ENCODE measurements at places on chromosomes 11 and 22.
A peak's percentile ranks its signal among the peaks of the same experiment; 100 is the strongest.

DNA sequence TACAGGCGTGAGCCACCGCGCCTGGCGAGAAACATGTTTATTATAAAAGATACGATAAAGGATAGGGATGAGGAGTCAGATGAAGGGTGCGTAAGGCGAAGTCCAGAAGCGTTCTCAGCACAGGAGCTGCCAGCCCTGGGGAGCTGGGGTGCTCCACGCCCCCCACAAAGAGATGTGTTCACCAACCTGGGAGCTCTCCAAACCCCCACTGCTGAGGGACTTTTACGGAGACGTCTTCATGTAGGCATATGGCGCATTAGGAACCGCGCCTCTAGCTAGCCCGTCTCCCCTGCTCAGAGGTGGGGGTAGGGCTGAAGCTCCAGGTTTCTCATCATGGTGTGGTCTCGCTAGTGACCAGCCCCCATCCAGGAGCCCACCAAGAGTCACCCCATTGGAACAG is 8.4 kb upstream of the ZBED4 start:
- no peak for DNase-seq

GRCh38 chr11:61532134-61533038 is 23.8 kb downstream of the LRRC10B start:
- peak; percentile 37 for DNase-seq

DNA sequence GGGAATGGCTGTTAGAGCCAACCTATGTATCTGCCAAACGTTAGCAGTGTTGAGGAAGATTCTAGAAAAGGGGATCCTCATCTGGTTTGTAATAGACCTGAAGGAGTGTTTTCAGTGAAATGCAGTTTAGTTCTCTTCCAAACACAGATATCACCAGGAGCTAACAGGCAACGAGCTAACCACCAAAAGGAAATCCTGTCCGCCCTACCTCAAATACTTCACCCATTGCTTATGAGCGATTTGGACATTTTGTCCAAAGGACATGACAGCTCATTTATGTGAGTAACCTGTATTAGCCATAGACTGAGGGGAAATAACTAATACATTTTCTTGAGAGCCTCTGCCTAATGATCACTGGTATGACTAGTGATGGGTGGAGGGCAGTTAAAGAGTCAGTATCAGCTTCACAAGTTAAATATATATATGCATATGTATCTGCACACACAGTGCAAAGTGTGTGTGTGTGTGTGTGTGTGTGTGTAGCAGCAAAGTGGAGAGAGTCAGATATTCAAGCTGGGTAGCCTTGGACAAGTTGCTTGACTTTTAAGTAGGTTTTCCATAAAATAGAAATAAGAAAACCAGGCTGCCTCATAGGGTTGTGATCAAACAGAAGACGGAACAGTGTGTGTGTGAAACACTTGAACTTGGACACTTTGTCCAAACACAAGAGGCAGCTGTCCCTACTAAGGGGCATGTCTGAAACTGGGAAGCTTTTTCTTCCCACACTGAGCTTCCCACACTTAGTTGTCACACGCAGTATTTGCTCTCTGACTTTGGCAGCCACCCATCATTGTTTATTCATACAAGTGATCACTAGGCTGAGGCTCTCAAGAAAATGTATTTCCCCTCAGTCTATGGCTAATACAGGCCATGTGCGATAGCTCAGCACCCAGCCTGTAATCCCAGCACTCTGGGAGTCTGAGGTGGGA is 940 bp upstream of the C11orf91 start:
- no peak for DNase-seq

DNA sequence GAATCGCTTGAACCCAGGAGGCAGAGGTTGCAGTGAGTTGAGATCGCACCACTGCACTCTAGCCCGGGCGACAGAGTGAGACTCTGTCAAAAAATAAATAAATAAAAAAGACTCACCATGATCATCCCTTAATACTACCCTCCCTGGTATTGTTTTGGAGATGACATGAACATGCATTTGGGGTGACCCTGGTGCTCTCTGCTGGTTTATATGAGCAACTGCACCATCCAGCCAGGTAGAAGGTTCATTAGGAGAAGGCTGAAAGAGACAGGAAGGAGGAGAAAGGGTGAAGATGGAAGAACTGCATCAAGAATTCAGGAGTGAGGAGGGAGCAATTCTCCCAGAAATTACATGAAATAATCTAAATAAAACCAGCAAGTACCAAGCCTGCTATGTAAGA is 37.8 kb downstream of the SLC5A1 start:
- peak; percentile 4 for DNase-seq

- DNase-seq: no peak
Measured at GRCh38 chr11:61817471-61818202, 834 bp upstream of the FADS1 start.

DNA sequence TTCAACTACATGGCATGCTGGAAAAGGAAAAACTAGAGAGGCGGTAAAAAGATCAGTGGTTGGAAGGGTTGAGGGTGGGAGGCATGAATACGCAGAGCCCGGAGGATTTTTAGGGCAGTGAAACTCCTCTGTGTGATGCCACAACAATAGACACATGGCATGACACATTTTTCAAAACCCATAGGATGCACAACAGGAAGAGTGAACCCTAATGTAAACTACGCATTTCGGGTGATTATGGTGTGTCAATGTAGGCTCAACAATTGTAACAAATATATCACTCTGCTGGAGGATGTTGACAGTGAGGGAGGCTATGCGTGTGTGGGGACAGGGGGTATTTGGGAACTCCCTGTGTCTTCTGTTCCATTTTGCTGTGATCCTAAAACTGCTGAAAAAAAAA is 15.7 kb upstream of the FAM83F start:
- no peak for DNase-seq
